Activated B cell treated with CpG ODN at 0.5 μM for 24 hours (primary cell): ENCODE measurements at places on chromosomes 13 and 19. TPM values are rescaled to one million over a fixed set of nuclear protein-coding genes. Genes with fewer than 3 reads are reported as not detected.

- DNase-seq: no peak
Measured at GRCh38 chr19:11612816-11613511, 15.7 kb downstream of the ZNF627 start.

GRCh38 chr13:50215399-50215798 is 200.2 kb downstream of the KCNRG start:
- no peak for DNase-seq

DNA sequence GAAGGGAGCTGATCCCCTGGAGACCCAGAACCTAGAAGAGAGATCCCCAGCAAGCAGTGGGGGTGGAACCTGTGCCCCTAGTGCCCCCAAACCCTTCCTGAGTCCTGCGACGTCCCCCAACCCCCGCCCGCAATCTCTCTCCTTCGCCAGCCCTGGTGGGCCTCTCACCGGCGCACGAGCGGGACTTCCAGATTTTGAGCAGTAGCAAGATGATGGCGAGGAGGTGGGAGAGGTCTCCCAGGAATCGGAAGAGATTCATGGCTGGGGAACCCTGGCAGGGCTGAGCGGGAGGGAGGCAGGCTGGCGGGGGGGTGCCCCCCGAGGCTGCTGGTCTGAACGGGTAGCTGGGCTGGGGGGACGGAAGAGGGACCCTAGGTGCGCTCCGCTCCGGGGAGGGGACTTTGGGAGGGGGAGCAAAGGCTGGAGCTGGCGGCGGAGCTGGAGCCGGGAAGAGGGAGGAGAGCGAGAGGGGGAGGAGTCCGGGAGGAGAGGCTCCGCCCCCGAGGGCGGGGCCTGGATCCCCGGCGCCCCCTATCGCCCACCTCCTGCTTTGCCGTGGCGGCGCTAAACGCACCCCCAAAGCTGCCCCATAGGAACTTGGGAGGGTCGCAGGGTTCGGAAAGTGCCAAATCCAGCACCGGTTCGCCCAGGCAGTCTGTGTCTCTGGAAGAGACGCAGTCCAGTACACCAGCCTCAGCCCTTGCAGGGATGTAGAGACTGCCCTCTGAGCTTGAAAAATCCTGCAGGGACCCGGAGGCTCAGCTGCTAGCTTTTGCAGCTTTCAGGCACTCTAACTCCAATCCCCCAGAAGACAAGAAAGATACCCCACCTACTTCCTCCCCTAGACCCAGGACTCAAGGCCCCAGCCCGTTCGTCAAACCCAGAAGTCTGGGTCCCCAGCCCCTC is at the start of gene KDELR1:
Gene KDELR1 (minus strand): TSS at position 452 of the 906 bp plus-strand sequence. CDS start 193 bp downstream, at position 259.
- DNase-seq: peak; percentile 83

DNA sequence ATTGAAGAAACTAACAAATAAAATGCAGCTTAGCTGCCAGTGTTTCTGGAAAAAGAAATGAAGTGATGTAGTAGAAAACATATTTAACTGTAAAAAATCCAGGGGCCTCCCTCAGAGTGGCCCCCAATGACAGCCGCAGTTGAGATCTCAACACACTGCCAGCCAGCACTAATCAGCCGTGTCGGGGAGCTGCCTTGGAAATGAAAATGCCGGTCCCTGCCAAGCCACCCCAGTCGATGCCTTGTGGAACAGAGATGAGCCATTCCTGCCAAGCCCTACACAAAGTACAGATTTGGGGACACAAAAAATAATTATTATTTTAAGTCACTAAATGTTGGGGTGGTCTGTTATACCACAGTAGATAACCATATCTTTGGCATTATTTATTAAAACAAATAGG is 1342.4 kb downstream of the EFNB2 start:
- DNase-seq: no peak

DNA sequence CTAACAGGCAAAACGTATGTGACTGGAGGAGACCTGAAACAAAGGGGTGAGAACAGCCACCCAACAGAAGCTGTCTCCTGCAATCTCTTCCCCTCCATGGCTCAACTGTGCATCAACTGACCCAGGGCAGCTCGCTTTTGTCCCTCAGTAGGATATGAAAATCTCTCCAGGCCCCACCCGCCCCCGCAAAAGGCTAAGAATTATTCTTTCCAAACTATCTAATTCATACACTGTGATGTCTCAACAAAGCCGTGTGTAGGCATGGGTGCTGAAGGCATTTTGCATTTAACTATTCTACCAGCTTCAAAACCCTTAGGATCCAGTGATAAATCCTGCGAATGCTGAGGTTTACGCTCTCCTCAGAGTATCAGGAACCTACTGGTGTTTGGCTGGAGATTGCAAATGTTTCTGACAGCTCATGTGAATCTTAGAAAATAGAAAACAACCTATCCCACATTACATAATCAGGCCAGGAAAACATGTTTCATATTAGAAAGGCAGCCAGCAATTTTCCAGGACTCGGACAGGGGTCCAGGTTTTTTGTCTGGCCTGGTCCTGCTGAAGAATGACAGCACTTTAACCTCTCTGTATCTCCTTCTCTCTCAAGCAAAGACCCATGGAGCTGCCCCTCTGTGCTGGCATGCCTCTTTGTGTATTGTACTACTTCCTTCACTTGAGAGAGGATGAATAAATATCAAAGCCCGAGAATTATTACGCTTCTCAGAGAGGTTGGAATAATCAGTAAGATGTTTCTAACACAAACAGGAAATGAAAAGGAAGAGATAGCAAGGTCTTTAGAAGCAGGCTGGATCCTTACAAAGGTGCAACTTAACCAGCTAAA is 17.3 kb downstream of the DHRS12 start:
- no peak for DNase-seq

GRCh38 chr19:58409010-58409790 is 751 bp downstream of the ZNF584 start:
- DNase-seq: no peak

- no peak for DNase-seq
Measured at GRCh38 chr19:33814181-33815165, 17.8 kb downstream of the KCTD15 start.

The FFAR1 gene
- total RNA-seq: 5.1 and 6.0 TPM in 2 replicates

The FFAR3 gene
- total RNA-seq: 0.16 TPM in 1 of 2 replicates, not detected in the other
